ENCODE measurements at places on chromosomes 12 and 14. TPM values are rescaled to one million over a fixed set of nuclear protein-coding genes. Genes with fewer than 3 reads are reported as not detected.
A peak's percentile ranks its signal among the peaks of the same experiment; 100 is the strongest.

The SRGAP1 gene
- total RNA-seq = 26.8 TPM

GRCh38 chr12:46774322-46774633 is 51.5 kb downstream of the SLC38A4 start:
- H3K4me1 ChIP-seq = no peaks in the 10 kb centered on the region
- no peak overlapping the region for H3K27ac ChIP-seq
- H3K36me3 ChIP-seq = no peaks in the 10 kb centered on the region
- no peaks in the 10 kb centered on the region for H3K27me3 ChIP-seq
- no peak for DNase-seq

The ALDH1L2 gene
- total RNA-seq = 2.2 TPM

The KCNJ8 gene
- not detected for total RNA-seq

DNA sequence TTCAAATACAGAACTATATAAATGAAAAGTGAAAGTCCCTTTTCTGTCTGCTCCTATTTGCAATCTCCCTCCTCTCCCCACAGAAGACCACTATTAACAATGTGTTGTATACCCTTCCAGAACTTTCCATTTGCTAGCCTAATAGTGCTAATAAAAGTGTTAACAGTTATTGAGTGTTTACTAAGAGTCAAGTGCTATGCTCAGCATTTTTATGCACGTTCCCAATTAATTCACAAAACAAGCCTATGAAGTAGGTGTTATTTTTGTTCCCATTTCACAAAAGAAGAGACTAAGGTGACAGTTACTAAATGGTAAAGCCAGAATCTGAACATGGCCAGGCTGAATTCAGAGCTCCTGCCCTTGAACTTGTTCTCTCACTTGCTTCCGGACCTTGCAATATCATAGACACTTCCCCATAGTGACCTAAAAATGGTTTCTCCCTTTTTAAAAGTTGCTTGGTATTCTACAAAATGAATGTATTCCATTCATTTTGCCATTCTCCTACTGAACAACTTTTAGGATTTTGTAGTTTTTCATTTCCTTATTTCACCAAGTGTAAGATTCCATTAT is 1.6 kb upstream of the PRKAB1 start:
- no peak overlapping the region for H3K4me3 ChIP-seq
- DNase-seq = no peak
- H3K36me3 ChIP-seq = peaks cover 14% of the 10 kb centered on the region
- peaks cover 15% of the 10 kb centered on the region for H3K4me1 ChIP-seq

GRCh38 chr12:51270067-51270950 is at the start of gene SMAGP:
Gene SMAGP, minus strand, starts transcription at chr12:51270415. Its CDS starts 1,137 bp downstream, at chr12:51269278.
- H3K4me1 ChIP-seq = peaks cover 6% of the 10 kb centered on the region
- H3K27ac ChIP-seq = no peak within 1 kb of the TSS
- H3K4me3 ChIP-seq = peak within 1 kb of the TSS; percentile 69
- DNase-seq = no peak
- H3K27me3 ChIP-seq = peaks cover 4% of the 10 kb centered on the region

DNA sequence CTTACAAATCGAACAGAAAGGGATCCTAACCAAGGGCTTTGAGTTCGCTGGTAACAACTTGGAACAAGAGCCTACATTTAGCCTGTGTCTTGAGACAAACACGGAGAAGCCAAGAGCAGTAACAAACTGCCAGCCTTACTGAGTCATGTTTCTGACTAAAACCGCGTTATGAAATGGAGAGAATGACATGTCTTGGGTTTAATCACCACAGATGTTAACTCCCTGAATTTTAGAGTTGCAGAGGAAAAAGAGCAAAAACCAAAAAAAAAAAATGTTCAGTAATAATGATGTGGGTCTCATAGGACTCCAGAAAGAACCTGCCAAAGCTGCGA is 1.0 kb downstream of the BLTP3B start:
- H3K27me3 ChIP-seq = no peaks in the 10 kb centered on the region
- H3K4me3 ChIP-seq = peak overlapping the region; percentile 89
- H3K36me3 ChIP-seq = no peaks in the 10 kb centered on the region
- DNase-seq = peak; percentile 77

- no peak for DNase-seq
- no peaks in the 10 kb centered on the region for H3K4me1 ChIP-seq
- no peak overlapping the region for H3K4me3 ChIP-seq
- no peaks in the 10 kb centered on the region for H3K27me3 ChIP-seq
These were observed 135.4 kb upstream of the CLEC14A start for GRCh38 chr14:38391334-38391733.

The CIDEB gene
- total RNA-seq = 0.18 TPM

DNA sequence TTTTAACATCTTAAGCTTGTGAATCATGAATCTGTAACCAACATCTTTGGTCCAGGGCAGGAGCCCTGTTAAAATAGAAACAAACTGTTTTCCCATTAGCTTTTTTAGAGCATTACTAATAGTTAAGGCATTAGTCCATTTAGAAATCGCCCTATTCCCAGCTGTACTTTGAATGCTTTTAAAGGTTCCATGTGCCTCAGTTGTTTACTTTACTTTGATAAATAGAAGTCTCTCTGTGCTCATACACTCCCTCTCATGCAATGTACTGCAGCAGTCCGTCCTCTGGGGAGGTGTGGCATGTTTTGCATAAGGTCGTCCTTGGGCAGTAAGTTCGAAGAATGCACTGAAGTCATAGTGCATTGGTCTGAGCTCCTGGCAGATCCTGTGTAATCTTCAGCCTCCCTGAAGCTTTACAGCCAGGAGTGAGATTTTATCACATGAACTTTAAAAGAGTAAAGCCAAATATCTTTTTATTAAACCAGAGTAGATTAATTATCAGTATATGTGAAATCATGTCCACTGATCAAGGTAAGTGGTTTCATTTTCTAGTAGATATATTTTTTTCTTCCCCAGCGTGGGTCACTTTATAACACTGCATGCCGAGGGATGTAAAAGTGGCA is 134.7 kb downstream of the FGD4 start:
- no peaks in the 10 kb centered on the region for H3K27me3 ChIP-seq
- peaks cover 15% of the 10 kb centered on the region for H3K4me1 ChIP-seq
- no peaks in the 10 kb centered on the region for H3K36me3 ChIP-seq
- peak; percentile 5 for DNase-seq
- H3K27ac ChIP-seq = 0 out of 2 replicates have a peak overlapping the region, but pooled peaks have one; percentile 8

The SCN8A gene
- total RNA-seq = 8.6 TPM

The PRR4 gene
- total RNA-seq = 1.1 TPM

GRCh38 chr14:83764656-83765599 is 1765.0 kb upstream of the FLRT2 start:
- DNase-seq = no peak
- H3K4me3 ChIP-seq = no peak overlapping the region
- no peaks in the 10 kb centered on the region for H3K36me3 ChIP-seq
- no peaks in the 10 kb centered on the region for H3K4me1 ChIP-seq
- no peak overlapping the region for H3K27ac ChIP-seq

The LRFN5 gene
- total RNA-seq = 9.8 TPM
